T-helper 17 cell (primary cell): ENCODE measurements at places on chromosomes 12 and 14.

- DNase-seq, result no peak
These were observed 106.0 kb downstream of the TXNDC16 start for GRCh38 chr14:52446355-52446754.

GRCh38 chr12:106107566-106107965 lies 31.2 kb downstream of the NUAK1 start:
- no peak for DNase-seq

- DNase-seq, result no peak
These were observed at the start of gene ATL1 for GRCh38 chr14:50559990-50560930. ATL1 (plus strand) TSS chr14:50560145; CDS start chr14:50560266, 121 bp downstream.

DNA sequence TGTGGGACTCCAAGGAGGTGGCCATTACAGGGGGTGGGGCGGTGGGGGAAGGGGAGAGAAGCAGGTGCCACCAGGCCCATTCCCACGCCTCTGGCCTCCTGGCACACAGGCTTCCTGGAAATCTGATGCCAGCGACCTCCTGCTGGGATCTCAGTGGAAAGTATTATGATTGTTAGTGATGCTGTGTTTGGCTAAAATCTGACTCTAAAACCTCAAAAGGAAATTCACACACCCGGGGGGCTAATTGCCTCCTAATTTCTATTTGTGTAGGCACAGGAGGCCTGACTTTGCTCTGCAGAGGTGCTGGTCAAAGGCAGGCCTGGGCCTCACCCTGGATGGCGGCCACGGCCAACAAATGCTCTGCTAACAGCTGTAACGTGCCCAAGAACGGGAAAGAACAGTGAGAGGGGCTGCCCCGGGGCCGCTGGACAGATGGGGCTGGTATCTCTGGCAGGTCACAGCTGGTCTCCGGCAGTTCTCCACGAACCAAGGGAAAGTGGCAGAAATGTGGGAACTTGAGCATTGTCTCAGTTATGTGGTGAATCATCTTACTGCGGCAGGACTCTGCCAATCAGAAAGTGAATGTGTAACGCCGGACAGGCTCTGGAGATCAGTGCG lies 14.3 kb downstream of the FAM181A start:
- no peak for DNase-seq

DNA sequence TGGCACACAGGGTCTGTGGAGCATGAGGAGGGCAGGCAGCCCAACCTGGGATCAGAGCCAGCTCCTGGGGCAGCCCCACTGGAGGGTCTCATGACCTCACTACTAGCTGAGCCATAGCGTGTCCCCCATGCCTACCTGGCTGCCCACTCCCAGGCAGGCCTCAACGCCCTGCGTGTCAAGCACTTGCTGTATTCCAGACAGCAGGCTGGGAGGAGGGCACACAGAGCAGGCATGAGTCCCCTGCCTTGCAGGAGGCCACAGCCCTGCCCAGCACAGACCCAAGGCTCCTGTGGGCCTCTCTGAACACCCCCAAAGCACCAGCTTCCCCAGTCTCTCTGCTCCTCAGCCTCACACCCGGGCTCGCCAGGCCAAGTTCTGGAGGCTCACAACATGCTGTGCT lies 64.0 kb downstream of the IQSEC3 start:
- DNase-seq, result no peak

- DNase-seq, result no peak
These were observed 479.7 kb upstream of the MGAT4C start for GRCh38 chr12:86735851-86736250.

- DNase-seq, result no peak
These were observed 703.0 kb upstream of the LRFN5 start for GRCh38 chr14:40903709-40904108.

DNA sequence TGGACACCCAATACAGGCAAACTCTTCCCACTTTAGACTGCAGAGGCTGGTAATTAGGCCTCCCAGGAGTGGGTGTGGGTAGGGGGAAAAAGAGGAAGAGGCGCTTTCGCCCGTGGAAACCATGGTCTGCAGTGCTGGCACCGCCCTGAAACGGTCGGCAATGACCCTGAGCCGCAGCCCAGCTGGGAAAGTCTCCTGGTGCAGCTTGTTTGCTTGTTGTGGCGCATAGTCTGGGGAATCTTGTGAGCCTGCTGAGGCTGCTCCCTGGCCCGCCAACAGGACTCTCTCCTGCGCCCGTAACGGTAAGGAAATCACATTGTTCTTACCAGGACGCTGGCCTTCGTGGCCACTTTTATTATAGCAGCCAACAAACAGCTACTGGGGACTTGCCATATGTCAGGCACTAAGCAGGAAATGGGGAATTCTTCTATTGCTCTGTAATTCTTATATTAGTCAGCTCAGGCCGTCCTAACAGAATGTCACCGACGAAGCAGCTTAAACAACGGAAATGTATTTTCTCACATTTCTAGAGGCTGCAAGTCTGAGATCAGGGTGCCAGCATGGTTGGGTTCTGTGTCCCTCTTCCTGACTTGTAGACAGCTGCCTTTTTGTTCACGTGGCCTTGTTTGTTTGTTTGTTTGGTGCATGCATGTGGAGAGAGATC lies 52.5 kb upstream of the RIN3 start:
- DNase-seq, result no peak

DNA sequence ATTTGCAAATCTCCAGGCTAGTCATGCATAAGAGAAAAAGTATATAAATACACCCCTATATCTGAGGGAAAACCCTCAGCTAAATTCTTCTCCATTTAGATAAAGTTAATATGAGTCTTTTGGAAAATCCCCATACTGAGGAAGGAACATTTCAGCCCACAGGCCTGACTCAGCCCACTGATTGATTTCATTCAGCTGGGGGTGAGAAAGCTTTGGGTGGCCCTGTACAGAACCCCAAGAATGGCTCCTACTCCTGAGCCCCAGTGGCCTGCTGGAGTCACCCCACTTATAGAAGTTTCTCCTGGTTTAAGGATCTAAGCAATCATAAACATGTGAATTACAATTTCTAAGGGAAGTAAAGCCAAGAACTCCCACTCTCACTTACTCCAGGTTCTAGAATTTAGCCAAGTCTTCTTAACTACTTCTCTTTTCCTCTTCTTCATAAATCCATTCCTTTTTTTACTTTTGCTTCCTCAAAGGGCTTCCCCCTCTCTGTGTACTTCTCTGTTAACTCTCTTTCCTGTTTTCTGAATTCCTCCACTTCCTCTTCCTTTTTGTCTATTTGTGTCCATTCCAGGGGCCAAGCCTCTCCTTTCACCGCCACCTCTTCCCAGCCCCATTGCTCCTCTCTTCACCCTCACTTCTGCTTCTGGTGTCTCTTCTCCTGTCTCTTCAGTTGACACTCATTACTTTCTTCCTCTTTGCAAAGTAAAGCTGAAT lies 21.0 kb downstream of the RTN1 start:
- no peak for DNase-seq

DNA sequence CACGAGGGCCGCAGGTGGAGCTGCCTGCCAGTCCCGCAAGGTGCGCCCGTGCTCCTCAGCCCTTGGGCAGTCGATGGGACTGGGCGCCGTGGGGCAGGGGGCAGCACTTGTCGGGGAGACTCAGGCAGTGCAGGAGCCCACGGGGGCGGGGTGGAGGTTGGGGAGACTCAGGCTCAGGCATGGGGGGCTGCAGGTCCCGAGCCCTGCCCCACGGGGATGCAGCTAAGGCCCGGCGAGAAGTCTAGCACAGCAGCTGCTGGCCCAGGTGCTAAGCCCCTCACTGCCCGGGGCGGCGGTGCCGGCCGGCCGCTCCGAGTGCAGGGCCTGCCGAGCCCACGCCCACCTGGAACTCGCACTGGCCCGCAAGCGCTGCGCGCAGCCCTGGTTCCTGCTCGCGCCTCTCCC lies 39.2 kb upstream of the P2RX7 start:
- no peak for DNase-seq

DNA sequence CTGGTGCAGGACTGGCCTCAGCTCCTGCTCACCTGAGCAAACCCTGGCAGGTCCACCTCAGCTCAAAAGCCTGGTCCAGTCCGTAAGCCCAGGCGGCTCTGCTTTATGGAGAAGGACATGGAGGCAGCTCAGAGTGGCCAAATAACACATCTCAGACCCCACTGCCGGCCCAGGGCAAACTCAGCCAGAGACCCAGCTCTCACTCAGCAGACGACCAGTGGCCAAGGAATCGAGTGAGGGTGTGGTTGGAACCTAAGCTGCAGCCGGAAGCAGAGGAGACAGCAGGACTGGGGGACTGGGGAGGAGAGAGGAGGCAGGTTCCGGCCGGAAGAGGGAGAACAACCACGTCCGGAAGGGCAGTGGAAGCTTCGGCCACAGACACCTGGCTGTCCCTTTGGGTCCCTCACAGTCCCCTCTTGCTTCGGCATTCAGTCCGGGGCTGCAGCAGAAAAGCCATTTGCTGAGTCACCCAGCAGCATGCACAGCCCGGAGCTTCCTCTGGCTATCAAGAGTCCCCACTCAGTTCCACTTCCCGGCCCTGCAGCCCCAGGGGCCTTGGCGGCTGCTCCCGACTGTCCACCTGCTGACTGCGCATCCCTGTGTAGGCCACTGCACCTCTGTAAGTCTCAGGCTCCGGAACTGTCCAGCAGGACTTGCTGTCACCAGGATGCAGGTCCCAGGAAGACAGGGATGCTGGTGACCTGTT lies 104.0 kb downstream of the CALM1 start:
- DNase-seq, result no peak

GRCh38 chr12:102917026-102917787 lies at the start of gene PAH:
PAH (minus strand) TSS chr12:102917244; CDS start chr12:102917130, 114 bp downstream.
- no peak for DNase-seq

- no peak for DNase-seq
These were observed 13.9 kb downstream of the FBXO34 start for GRCh38 chr14:55285048-55285652.

- DNase-seq, result no peak
These were observed 10.9 kb upstream of the PCED1B start for GRCh38 chr12:47068539-47068938.

DNA sequence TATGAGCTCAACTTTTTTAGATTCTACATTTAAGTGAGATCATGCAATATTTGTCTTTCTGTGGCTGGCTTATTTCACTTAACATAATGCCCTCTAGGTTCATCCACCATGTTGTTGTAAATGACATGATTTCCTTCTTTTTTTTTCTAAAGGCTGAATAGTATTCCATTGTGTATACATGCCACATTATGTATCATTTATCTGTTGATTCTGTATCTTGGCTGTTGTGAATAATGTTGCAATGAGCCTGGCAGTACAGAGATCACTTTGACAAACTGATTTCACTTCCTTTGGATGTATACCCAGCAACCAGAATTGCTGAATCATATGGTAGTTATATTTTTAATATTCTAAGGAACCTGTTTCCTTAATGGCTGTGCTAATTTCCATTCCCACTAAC lies 19.1 kb downstream of the FBXW8 start:
- no peak for DNase-seq

DNA sequence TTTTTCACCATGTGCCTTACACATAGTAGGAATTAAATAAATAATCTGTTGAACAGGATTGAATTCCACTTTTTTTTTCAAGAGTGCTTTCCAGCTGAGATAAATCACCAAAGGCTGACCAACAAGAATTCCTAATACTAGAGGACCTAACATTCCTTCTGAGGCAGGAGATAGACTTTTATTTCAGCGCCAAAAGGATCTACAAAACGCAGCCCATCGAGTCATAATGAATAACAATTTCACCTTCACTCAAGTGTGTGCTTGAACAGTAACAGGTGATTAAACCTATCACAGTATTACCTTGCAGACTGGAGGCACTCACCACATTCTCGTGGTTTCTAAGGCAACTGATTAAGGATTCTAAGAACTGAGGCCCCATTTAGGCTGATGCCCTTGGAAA lies 224.3 kb upstream of the ATP2B1 start:
- DNase-seq, result no peak

- DNase-seq, result no peak
These were observed 583 bp downstream of the FAM186B start for GRCh38 chr12:49604856-49605255.

DNA sequence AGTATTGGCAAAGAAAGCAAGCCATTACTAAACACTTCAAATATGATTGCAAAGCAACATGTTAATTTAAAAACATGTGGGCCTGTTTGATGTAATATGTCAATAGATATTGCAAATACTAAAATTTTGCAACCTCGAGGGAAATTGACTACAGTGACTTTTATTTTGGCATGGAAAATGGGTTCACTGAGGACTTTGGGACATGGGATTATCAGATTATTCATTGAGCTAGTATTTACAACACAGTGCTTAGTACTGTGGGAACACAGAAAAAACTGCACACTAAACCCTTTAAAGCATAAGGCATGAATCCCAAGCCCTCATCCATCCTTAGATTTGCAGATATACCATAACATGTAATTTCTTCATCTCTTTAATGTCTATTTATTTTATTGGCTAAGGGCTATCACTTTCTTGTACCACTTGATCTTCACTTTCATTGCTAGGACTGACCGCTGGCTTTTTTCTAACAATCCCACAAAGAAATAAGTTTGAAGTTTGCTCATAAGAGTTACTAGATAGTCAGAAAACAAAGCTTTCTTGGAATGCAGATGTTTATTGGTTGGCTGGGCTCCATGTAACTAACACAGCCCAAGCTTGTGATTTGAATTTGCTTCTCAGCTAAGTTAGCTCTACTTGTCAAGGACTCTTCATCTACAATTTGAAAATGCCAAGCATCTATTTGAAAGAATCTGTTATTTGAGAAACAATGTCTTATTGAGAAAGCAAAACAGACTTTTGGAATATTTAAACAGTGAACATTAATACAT lies 48.7 kb downstream of the PPFIBP1 start:
- no peak for DNase-seq

- DNase-seq, result no peak
These were observed 345.6 kb downstream of the APAF1 start for GRCh38 chr12:98990648-98991047.

DNA sequence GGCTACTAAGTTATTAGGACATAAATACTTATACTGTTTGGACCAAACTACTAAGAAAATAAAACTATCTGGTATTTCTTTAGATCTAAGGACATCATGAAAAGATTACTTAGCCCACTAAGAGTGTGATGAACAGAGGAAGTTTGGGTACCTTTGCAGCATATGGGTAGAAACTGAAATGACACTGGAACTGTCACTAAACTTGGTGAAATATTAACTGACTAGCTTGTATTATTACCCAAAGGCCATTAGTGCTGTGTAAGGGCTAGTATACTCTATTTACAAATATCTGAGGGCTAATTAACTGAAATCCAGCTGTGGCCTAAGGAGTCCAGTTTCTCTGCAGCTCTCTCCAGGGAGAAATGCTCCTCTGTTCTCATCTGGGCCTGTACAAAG lies 45.5 kb downstream of the PAWR start:
- no peak for DNase-seq

GRCh38 chr14:101810897-101811621 lies 49.5 kb downstream of the PPP2R5C start:
- no peak for DNase-seq

DNA sequence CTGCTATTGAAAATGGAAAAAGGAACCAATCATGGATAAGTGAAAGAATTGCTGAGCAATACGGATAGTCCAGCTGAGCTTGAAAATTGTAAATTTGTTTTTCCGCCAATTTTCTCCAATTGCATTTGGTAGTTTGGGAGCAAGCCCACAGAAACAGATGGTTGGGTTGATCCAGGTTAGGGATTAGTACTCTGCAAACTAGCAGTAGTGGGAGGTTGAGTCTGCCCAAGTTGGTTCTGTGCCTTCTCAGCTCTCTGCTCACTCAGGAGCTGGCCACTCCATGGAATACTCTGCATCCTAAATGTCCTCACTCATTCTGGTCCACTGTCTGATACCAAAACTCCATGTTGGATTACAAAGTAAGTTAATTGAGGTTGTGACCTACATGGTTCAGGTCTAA lies 361.1 kb upstream of the ATP2B1 start:
- no peak for DNase-seq

GRCh38 chr14:96098309-96098998 lies 59.3 kb downstream of the C14orf132 start:
- DNase-seq, result no peak

- DNase-seq, result no peak
These were observed 89.3 kb upstream of the WSCD2 start for GRCh38 chr12:108039794-108040193.

- no peak for DNase-seq
These were observed 50.9 kb downstream of the TRAF3 start for GRCh38 chr14:102828151-102828550.
